Amygdala (tissue), 56 donors: ENCODE measurements at places on chromosomes 3 and 15.

GRCh38 chr15:32802286-32802936 is 84.6 kb downstream of the GREM1 start:
- DNase-seq: no peak

GRCh38 chr3:55491296-55491816 is 4.2 kb upstream of the WNT5A start:
- no peak for DNase-seq

- DNase-seq: peak; percentile 5
These were observed 45.1 kb downstream of the APH1B start for GRCh38 chr15:63322541-63322940.

DNA sequence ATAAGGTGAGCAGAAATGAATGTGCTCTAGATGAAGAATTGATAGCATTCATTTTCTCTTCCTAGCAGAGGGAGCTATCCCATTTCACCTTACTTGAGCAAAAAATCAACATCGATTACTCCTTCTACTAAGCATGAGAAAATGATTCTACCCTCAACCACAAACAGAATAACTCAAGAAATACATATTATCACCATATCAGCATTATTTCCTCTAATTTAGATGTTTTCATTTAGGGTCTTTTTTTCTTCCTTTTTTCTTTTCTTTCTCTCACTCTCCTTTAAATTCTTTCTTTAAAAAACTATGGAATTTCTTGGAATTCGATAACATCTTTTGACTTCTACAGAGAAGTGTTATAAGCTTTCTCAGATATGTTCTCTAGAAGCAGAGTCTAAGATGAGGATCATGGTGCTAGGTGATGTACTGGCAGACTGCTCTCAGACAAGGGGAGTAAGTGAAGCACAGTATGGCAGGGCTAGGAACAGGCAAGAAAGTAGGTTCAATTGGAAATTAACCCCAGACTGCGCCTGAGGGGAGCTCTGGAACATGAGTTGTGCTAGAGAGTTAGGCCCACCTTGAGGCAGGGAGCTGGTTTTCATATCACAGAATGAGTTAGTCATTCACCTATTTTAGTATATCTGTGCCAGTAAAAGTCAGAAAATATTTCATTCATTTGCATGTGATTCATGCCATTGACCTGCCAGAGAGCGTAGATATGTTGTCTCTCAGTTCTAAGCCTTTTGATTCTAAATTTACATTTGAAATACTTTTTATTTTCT is 279.2 kb upstream of the KCNH8 start:
- no peak for DNase-seq

DNA sequence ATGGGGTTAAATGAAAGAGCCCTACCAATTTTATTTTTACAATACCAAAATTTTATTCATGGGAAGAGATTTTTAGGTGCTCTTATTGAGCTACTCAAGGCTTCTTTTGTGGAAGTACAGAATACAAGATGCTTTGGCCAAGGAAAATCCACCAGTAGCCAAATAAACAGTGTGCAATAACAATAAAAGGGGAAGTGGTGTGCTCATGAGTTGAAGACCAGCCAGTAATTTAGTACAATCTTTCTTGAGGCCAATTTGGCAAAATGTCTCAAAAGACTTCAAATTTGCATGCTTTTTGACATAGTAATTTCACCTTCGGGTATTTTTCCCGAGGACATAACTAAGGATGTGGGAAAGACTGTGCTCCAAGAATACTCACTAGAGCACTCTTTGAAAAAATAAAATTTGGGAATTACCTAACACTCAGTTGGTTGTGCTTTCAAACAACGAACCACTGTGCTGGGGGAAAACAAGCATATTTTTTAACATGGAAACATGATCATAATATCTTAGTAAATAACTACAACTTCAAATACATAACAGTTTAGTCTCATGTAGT is 294.0 kb downstream of the DIPK2A start:
- DNase-seq: no peak

- DNase-seq: no peak
These were observed 72.0 kb upstream of the CDAN1 start for GRCh38 chr15:42808913-42809312.

DNA sequence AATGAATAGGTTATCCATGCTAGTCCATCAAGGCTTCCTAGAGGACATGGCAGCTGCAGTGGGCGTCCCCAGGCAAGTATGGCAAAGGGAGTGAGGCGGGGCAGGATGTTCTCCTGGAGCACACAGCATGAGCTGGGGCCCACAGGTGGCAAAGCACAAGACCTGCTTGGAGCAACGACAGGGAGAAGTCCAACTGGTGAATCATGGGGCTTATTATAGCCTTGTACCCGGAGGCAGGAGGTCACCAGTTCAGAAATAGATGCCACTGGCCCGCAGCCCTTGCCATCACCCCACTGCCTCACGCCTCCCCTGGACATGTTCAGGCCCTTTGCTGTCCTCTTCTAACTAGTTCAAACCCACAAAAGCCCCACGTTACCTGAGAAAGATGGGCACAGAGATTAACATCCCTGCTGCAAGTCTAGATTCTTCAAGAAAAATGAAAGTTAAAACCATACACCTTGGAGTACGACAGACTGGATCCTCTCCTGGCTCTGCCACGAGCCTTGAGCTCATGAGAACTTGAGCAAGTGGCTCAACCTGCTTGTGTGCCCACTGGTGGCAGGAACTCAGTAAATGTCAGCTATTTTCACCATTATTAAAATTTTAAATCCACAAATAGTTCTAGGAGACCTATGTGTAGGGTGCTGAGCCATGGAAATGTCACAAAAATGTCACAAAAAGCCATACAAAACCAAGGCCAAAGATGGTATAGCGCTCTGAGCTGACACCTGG is 1.8 kb upstream of the SRGAP3 start:
- no peak for DNase-seq

GRCh38 chr15:65877749-65878148 is 8.5 kb downstream of the RAB11A start:
- DNase-seq: no peak

DNA sequence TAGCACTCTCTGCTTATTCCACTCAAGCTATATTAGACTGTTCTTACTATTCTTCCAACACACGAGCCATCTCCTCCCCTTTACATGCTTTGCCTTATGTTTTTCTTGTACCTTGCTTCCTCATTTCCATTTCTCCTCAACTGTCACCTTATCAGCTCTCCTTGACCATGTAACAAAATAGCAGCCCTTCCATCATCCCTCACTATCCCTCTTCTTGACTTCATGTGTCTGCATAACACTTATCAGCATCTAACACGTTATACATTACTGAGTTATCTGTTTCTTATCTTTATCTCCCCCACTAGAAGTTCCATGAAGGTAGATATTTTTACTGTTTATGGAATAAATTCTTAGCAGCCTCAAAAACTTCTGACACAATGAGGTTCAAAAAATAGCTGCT is 45.3 kb downstream of the TRPM7 start:
- DNase-seq: no peak

- no peak for DNase-seq
These were observed 146.6 kb upstream of the P2RY1 start for GRCh38 chr3:152688313-152688712.

DNA sequence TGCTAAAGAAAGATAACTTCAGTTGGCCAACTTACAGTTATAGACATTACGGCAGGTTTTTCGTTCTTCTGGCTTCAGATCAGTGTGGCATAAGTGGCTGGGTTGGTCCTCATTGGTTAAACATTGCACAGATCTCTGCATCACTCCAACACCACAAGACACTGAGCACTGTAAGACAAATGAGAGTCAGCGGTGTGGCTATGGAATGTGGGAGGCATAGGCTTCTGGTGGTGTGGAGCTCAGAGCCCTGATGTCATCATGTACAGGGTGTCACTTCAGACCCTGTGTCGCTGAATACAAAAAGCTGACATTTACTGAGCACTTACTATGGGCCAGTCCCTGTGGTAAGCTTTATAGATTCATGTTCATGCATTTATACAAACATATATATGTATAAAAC is 146.0 kb downstream of the ADAMTS9 start:
- DNase-seq: no peak

DNA sequence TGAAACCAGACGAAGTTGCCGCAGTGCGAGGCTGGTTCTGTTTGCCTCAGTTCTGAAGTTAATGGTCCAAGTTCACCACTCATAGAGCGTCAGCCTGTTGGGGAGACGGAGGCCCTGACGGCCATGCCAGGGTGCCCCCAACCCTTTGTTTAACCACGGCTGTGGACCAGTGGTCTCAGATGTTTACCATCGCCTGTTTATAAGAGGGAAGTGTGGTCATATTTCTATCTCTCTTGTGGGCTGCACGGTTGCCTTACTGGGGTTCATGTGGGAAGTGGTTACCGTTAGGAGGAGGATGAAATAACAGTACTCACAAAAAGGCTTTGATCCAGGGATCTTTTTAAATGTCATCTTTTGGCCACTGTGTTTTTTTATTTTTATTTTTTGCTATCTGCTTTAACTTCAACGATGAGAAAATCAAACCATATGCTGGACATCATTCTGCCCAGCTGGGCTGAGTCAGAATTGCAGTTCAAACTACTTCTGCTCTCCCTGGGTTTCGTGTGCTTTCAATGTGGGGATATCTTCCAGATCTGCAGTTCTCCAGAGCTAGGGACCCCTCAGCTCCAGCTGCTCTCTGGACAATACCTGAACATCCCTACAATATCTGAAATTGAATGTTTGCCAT is 17.8 kb downstream of the SMAD3 start:
- DNase-seq: no peak

DNA sequence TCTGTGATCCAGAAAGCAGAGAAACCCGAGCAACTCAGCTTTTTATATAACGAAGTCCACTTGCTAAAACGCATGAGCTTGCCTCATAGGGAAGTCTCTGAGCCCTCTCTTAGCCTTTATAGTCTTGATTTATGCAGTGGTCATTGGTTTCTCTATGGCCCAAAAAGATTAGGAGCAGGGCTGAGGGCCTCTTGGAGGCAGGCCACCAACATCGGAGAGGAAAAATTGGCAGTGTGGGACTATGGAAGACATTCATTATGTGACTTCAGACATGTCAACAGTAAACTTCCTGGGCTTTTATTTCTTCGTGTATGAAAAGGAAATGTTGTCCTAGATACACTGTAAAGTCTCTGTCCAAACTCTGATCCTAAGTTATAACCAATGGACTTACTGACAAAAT is 13.5 kb downstream of the RAB8B start:
- no peak for DNase-seq

- DNase-seq: no peak
These were observed 2.7 kb upstream of the PLCL2 start for GRCh38 chr3:16881896-16882630.

DNA sequence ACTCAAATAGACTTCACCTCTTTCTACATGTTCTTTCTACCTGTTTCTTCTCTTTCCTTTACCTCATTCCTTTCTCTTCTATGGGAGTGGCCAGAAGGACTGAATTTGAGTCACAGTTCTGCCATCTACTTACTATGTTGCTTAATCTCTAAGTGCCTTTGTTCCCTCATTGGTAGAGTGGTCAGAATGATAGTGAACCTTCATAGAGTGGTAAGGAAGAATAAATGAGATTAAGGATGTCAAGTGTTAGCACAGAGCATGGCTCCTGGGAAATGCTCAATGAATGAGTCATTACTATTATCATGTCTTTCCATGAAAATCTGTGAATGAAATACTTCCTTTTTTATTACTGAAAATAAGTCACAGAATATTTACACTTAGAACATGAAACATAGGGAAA is 17.5 kb downstream of the TMEM207 start:
- no peak for DNase-seq

GRCh38 chr3:157375342-157375986 is 61.2 kb upstream of the PTX3 start:
- DNase-seq: no peak

DNA sequence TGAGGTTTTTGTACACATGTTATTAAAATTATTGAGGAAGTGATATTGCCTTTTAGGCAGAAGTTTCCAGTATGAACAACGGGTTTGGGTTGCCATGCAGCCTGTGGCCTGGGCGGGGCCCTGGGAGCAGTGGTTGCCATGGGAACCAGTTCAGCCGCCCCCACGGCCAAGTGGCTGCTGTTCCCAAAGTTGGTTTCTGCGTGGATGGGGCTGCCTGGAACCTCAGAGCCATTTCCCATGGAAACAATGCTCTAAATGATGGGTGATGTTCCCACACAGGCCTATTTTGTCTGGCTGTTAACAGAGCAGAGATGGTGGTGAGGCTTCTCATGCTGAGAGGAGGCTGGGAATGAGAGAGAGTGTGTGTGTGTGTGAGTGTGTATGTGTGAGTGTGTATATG is 19.5 kb downstream of the MRAS start:
- DNase-seq: peak; percentile 19

DNA sequence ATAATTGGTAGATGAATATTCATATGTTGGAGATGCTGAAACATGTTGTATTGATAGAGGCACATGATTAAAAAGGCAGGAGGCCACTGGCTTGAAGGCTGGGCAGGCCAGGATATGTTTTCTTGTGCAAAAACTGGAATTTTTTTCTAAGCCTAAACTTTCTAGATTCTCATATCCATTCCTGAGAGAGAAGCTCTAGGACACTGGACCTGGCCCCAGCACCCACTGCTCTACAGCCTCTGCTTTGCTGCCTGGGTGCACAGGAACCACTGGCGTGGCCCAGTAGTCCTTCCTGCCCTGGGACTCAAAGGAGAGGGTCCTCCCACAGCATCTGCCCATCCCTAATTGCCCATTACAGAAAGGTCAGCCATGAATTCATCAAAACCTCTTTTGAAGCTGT is 58.1 kb upstream of the APEH start:
- no peak for DNase-seq

DNA sequence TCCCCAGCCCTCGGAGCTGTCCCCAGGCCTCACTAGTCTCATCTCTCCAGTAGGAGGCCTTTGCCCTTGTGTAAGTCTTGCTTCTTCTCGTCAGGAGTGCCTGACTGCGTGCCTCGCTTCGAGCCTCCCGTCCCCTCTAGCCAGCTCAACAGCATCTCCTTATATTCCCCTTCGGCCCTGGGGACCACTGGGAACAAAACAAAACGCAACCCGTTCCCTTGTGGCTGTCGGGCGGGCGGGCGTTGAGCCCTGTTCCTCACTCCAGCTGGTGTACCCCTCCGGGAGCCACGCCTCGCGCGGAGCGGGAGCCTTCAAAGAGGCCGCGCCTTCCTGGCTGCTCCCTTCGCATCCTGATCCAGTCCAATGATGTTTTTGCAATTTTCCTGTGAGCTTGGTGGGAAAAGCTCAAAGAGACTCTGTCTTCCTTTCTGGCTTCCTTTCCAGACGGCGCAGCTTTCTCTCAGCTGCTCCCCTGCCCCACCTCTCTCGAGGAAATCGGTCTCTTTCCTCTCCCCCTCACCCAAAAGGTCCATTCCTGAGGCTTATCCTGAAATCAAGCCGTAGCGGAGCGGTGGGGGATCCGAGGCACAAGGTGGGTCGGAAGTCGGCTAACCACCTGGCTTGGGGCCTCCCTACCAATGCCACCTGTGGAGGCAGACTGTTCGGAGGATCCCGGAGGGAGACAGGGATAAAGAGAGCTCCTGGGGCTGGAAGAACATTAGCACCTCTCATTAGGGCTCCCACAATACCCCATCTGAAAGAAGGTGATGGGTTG is 33.4 kb upstream of the SRP14 start:
- no peak for DNase-seq

DNA sequence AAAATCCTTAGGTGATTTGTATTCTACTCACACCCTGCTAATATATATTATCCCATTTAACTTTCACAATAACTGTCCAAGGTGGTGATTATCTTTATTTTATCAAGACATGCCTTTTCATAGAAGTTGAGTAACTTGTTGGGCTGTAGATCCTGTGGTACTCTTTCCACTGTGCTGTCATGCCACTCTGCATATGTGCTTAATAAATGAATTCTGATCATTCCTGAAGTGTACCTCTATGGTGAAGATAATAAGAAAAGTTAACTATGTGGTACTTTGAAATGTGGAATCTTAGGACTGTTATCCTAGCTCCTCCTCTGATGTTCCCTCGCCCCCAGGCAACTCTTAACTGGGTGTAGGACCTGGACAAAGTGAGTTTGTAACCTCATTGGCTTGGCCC is 5.2 kb downstream of the SNRK start:
- no peak for DNase-seq

- DNase-seq: no peak
These were observed 75.4 kb downstream of the PPM1L start for GRCh38 chr3:160831401-160831800.
